Activated T-helper 2 cell treated with anti-CD3 and anti-CD28 coated beads, Interferon-gamma antibody, Interleukin-2, Interleukin-4, amounts not matched to agents 10 μg/mL and 5 μg/mL and 100 μg/mL, durations not matched to agents 14 hours and 24 hours and 36 hours (primary cell): ENCODE measurements at places on chromosomes 2 and 18. TPM values are rescaled to one million over a fixed set of nuclear protein-coding genes. Genes with fewer than 3 reads are reported as not detected.

DNA sequence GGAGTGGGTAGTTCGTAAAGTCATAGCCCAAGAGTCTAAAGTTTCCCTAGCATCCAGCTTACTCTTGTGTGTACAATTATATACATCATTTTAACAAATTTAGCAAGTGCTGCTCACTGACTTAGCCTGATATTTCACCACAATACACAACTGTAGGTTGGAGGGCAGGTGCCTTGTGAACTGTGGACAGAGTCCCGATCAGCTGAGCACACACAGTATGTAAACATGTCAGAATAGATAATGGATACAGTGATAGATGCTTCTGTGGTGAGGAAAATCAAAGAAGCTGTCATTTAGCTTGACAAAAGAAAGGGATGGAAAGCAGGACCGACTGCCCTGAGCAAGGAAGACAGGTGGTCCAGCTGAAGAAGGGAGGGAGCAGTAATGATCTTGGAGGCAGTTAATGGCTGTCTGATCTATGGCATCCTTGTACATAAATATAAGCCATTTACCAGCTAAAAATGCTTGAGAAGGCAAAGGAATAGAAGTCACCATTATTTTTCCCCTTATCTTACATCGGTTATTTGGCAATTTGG lies 372.8 kb upstream of the UBE2E3 start:
- no peaks in the 10 kb centered on the region for H3K27me3 ChIP-seq
- peaks cover 2% of the 10 kb centered on the region for H3K4me1 ChIP-seq
- no peak overlapping the region for H3K27ac ChIP-seq
- H3K4me3 ChIP-seq: no peak overlapping the region
- no peak for DNase-seq

- H3K4me1 ChIP-seq: no peaks in the 10 kb centered on the region
- no peak for DNase-seq
- no peak overlapping the region for H3K4me3 ChIP-seq
- peaks cover 2% of the 10 kb centered on the region for H3K27me3 ChIP-seq
- H3K36me3 ChIP-seq: no peaks in the 10 kb centered on the region
Observed at GRCh38 chr2:210558708-210559107, 2.3 kb downstream of the CPS1 start.

DNA sequence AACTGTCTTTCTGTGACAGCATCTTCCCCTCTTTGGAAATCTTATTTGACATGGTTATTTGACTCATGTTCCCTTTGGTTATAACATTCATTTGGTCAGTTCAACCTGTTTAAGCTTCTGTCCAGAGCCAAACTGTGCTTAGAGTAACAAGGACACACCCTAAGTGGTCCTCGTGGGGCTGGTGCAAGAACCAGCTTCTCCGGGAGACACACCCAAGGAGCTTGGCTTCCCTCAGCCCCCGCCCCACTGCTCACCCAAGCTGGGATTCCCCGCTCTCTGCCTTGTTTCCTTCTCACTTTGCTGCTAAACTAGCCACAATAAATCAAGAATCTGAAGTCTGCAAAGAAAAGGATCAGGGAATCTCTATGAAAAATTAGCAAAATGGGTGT lies 1.4 kb downstream of the SCYGR3 start:
- H3K36me3 ChIP-seq: no peaks in the 10 kb centered on the region
- H3K27ac ChIP-seq: no peak overlapping the region
- peaks cover 17% of the 10 kb centered on the region for H3K27me3 ChIP-seq
- no peak for DNase-seq
- peaks cover 4% of the 10 kb centered on the region for H3K4me1 ChIP-seq

GRCh38 chr18:49127471-49128190 lies 176.9 kb upstream of the SMAD7 start:
- H3K36me3 ChIP-seq: no peaks in the 10 kb centered on the region
- H3K4me3 ChIP-seq: no peak overlapping the region
- no peak for DNase-seq
- H3K27me3 ChIP-seq: no peaks in the 10 kb centered on the region

GRCh38 chr18:37956902-37957301 lies 391.3 kb upstream of the CELF4 start:
- H3K27me3 ChIP-seq: no peaks in the 10 kb centered on the region
- no peaks in the 10 kb centered on the region for H3K4me1 ChIP-seq
- no peak overlapping the region for H3K27ac ChIP-seq

- H3K27me3 ChIP-seq: peaks cover 32% of the 10 kb centered on the region
- no peak overlapping the region for H3K4me3 ChIP-seq
Observed at GRCh38 chr2:231001921-231002320, 6.0 kb downstream of the SPATA3 start.

GRCh38 chr18:9239720-9240119 lies 94.9 kb upstream of the TWSG1 start:
- no peak overlapping the region for H3K27ac ChIP-seq
- H3K36me3 ChIP-seq: peaks cover 62% of the 10 kb centered on the region
- H3K4me3 ChIP-seq: no peak overlapping the region
- H3K27me3 ChIP-seq: no peaks in the 10 kb centered on the region
- peaks cover 7% of the 10 kb centered on the region for H3K4me1 ChIP-seq

DNA sequence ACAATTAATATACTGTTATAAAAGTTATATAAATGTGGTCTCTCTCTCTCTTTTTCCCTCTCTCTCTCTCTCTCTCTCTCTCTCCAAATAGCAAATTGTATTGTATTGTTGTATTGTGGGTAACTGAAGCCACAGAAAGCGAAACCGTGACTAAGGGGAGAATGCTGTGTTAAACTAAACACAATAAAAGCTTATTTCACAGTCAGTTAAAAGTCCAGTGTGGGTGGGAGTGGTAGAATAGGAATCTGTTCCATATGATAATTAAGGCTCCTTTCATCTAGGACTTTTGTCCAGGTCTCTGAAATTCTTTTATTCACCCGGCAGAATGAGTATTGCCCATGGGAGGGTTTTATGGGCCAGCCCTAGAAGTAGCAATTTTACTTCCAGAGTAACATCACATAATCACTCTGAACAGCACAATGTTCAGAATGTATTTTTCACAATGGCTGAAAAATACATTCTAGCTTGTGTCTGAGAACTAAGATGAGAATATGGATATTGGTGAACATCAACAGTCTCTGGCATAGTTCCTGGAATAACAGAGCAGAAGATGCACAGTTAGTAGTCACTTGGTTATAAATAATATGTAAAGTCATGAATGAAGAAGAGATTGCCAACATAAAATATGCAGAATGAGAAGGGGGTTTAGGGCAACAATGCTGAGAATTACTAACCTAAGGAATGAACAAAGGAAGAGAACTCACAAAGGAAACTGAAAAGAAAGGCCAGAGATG lies 399.1 kb downstream of the PLCL1 start:
- DNase-seq: no peak
- no peak overlapping the region for H3K27ac ChIP-seq
- H3K36me3 ChIP-seq: no peaks in the 10 kb centered on the region
- H3K4me1 ChIP-seq: no peaks in the 10 kb centered on the region
- no peak overlapping the region for H3K4me3 ChIP-seq

DNA sequence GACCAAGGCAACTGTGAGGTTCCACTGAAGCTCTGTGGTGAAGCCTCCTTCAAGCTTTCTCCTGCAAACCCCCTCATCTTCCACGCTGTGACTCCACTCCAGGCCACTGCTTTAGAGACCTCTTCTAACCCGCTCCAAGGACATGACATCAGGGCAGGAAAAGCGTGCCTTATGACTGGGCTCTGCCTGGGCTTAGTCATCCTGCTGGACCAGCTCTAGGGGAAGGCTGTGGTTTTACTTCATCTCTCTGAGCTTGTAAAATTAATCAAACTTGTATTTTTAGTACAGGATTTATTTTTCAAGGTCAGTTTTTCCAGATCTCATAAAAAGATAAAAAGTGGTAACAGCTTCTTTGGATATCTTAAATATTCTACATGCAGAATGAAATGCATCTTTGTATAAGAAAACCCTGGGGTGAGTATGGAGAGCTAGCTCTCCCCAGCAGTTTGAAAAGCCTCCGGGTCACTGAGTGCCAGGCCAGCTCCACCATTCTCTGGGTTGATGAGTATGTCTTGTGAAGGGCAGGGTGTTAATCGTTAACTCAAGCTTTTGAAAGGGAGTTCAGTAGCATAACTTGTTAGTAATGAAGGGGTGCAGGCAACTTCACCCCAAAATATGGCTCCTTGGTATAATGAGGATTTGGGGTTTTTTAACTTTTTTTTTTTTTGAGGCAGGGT lies 33.1 kb upstream of the YPEL5 start:
- H3K4me3 ChIP-seq: no peak overlapping the region
- H3K27me3 ChIP-seq: peaks cover 5% of the 10 kb centered on the region
- no peaks in the 10 kb centered on the region for H3K36me3 ChIP-seq
- H3K4me1 ChIP-seq: peaks cover 3% of the 10 kb centered on the region

- H3K36me3 ChIP-seq: no peaks in the 10 kb centered on the region
- no peak overlapping the region for H3K4me3 ChIP-seq
- no peak overlapping the region for H3K27ac ChIP-seq
- no peaks in the 10 kb centered on the region for H3K4me1 ChIP-seq
Observed at GRCh38 chr18:7663366-7664312, 96.5 kb downstream of the PTPRM start.

- peak; percentile 34 for DNase-seq
- no peaks in the 10 kb centered on the region for H3K27me3 ChIP-seq
- peaks cover 53% of the 10 kb centered on the region for H3K4me1 ChIP-seq
- H3K27ac ChIP-seq: peak overlapping the region; percentile 92
- H3K36me3 ChIP-seq: peaks cover 4% of the 10 kb centered on the region
- H3K4me3 ChIP-seq: peak overlapping the region; percentile 60
Observed at GRCh38 chr18:3652380-3653262, 202.6 kb downstream of the TGIF1 start.

- peaks cover 7% of the 10 kb centered on the region for H3K4me1 ChIP-seq
- no peak overlapping the region for H3K4me3 ChIP-seq
- no peaks in the 10 kb centered on the region for H3K36me3 ChIP-seq
- H3K27me3 ChIP-seq: peaks cover 92% of the 10 kb centered on the region
- no peak overlapping the region for H3K27ac ChIP-seq
- DNase-seq: no peak
Observed at GRCh38 chr2:104867813-104868504, 14.0 kb downstream of the POU3F3 start.

DNA sequence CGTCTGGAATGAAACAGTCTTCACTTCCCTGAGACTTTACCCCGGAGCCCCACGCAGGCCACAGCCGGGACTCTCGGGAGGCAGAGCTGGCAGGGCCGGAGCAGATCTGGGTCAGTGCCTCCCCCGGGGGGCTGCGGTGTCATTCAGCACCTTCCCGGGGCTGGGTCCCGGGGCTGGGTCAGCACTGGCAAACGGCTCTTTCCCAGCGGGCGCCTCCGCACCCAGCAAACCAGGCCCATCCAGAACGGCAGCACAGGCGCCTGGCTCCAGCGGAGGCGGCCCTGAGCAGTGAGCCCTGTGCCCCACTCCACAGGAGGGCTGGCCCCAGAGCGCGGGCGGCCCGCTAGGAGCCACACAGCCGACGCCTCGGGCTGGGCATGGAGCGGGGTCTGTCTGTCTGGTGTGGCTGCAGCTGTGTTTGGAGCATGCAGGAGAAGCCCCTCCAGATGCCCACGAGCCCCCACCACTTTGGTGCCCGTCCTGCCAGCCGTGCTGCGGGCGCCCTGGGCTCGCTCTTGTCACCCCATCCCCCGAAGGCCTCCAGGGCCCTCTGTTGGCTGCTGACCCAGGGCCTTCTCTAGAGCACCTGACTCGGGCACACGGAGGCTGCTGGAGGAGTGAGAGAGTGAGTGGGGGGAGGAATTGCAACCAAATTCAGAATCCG lies 132.1 kb upstream of the CTDP1 start:
- H3K27ac ChIP-seq: no peak overlapping the region
- DNase-seq: no peak
- H3K36me3 ChIP-seq: no peaks in the 10 kb centered on the region
- no peaks in the 10 kb centered on the region for H3K27me3 ChIP-seq
- H3K4me3 ChIP-seq: no peak overlapping the region

- H3K27me3 ChIP-seq: no peaks in the 10 kb centered on the region
- DNase-seq: no peak
- no peak overlapping the region for H3K27ac ChIP-seq
- no peaks in the 10 kb centered on the region for H3K4me1 ChIP-seq
Observed at GRCh38 chr2:163626639-163627109, 109.1 kb downstream of the FIGN start.

- DNase-seq: no peak
- no peaks in the 10 kb centered on the region for H3K27me3 ChIP-seq
- no peaks in the 10 kb centered on the region for H3K4me1 ChIP-seq
- H3K27ac ChIP-seq: no peak overlapping the region
- no peaks in the 10 kb centered on the region for H3K36me3 ChIP-seq
Observed at GRCh38 chr2:156001851-156002250, 330.7 kb downstream of the NR4A2 start.

- no peaks in the 10 kb centered on the region for H3K4me1 ChIP-seq
- H3K27me3 ChIP-seq: no peaks in the 10 kb centered on the region
Observed at GRCh38 chr2:137220438-137220993, 455.2 kb downstream of the THSD7B start.

- H3K27ac ChIP-seq: no peak overlapping the region
- H3K27me3 ChIP-seq: no peaks in the 10 kb centered on the region
- no peak for DNase-seq
- H3K4me1 ChIP-seq: peaks cover 29% of the 10 kb centered on the region
- H3K36me3 ChIP-seq: peaks cover 4% of the 10 kb centered on the region
Observed at GRCh38 chr2:31940920-31941319, 69.9 kb downstream of the MEMO1 start.

DNA sequence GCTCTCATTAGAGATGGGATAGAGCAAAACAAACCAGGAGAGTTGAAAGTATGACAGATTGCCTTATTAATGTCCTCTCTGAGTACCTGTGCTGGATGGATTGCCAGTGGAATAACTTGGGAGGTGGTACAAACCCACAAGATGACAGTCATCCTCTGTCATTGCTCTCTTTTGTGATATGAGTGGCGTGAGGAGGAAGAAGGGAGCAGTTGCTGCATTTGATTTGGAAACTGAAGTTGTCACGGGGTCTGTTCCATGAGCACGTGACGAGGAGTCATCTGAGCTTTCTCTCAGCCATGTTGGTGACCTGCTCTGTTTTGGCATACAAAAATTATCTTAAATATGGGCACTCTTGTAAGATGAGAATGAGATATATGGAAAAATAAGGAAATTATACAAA lies 204.9 kb downstream of the FAM210A start:
- no peaks in the 10 kb centered on the region for H3K27me3 ChIP-seq
- peaks cover 17% of the 10 kb centered on the region for H3K36me3 ChIP-seq
- no peaks in the 10 kb centered on the region for H3K4me1 ChIP-seq
- H3K27ac ChIP-seq: no peak overlapping the region
- no peak for DNase-seq
- no peak overlapping the region for H3K4me3 ChIP-seq

DNA sequence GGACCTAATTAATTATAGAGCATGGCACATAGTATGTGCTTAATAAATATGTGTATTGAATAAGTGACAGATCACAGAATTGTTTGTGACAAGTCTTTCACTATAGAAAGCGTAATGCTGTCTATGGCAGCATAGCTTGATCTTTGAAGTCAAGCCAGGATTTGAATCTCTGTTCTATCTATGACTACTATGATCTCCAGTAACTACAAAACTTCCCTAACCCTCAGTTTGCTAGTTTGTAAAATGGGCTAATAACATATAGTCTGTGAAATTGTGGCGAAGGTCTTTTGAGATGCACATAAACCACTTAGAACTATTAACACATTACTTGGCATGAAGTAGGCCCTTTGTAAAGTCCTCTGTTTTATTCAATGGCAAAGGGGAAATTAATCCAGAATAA lies 4.0 kb upstream of the FHL2 start:
- H3K4me3 ChIP-seq: no peak overlapping the region
- no peaks in the 10 kb centered on the region for H3K36me3 ChIP-seq
- H3K27ac ChIP-seq: no peak overlapping the region

The KYNU gene
- 0.11 TPM in 1 of 2 replicates, not detected in the other for total RNA-seq

The TXNDC2 gene
- 0.21 and 0.39 TPM in 2 replicates for total RNA-seq

The SERPINB4 gene
- total RNA-seq: not detected in 2 replicates

The TEX44 gene
- total RNA-seq: not detected in 2 replicates

The RASGRP3 gene
- total RNA-seq: 1.5 and 2.5 TPM in 2 replicates

The MGAT4A gene
- total RNA-seq: 42.0 and 44.6 TPM in 2 replicates

The PSMG2 gene
- 105 and 107 TPM in 2 replicates for total RNA-seq

The OST4 gene
- total RNA-seq: 330 and 341 TPM in 2 replicates

The SKA1 gene
- 23.5 and 23.6 TPM in 2 replicates for total RNA-seq
